ENCODE measurements at places on chromosomes 16 and 17.

GRCh38 chr16:56708525-56709442 is 21.1 kb upstream of the NUP93 start:
- DNase-seq: no peak

DNA sequence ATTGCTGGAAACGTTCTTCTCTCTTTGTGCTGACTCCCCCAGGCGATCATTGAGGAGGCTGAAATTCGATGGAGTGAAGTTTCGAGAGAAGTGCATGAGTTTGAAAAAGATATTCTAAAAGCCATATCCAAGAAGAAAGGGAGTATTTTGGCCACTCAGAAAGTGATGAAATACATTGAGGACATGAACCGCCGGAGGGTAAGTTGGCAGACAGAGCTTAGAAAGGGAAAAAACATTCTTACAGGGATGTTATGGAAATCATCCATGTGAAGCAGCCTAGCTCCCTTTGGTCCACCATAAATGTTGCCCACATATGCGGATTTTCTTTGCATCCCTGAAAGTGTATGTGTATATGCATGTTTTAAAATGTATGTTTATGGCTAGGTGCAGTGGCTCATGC is 36.5 kb downstream of the PRSS54 start:
- DNase-seq: no peak

DNA sequence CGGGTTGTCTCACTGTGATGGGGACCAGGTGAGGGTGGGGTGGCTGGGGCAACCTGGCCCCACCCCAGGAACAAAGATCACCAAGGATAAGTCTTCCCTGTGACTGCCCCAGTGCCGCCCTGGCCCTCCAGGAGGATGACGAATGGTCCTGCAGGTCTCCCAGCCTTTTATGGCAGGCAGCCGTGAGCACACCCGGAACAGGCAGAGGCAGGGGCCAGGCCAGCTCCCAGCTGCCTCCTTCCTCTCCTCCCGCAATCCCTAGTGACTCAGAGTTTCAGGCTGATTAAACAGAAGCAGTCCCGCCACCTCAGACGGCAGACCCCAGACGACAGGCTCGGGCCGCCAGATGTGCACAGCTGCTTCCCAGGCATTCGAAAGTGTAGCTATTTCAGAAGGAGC is 13.3 kb downstream of the JUP start:
- DNase-seq: no peak

GRCh38 chr17:60147553-60148223 is 2.1 kb upstream of the CA4 start:
- DNase-seq: no peak

- no peak for DNase-seq
Observed at GRCh38 chr16:54545854-54546511, 259.4 kb upstream of the IRX3 start.

- DNase-seq: no peak
Observed at GRCh38 chr16:48210747-48211146, 33.4 kb upstream of the LONP2 start.

Measured in nucleus accumbens (tissue), 56 donors.